Hepatocyte (in vitro differentiated cells): ENCODE measurements at places on chromosomes 1 and 21. TPM values are rescaled to one million over a fixed set of nuclear protein-coding genes. Genes with fewer than 3 reads are reported as not detected.

DNA sequence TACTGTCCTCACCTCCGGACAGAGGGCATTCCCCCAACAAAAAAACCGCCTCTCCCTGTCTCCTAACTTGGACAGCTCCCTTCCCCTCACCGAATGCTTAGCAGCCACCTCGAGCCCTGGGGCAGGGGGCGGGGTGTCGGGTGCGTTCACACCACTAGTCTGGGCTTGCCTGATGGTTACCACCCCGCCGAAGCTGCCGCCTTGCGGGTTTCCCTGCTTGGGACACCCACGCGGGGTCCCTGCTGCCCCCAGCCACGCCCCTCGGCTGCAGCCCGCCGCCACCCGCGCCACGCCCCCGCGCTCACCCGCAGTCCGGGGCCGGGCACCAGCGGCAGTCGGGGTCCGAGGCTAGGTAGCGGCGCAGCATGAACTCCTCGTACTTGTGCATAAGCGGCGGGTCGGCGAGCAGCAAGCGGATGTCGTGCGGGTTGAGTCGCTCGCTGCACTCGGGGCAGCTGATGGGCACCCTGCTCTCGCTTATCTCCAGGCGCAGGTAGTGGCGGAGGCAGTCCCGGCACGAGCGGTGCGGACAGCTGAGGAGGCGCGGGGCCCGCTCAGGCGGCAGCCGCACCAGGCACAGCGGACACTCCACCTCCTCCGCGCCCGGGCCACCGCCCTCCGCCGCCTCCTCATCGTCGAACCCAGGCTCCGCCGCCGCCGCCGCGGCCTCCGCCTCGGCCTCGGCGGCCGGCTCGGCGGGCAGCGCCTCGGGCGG, 706 bp downstream of the RNF19B start:
- no peaks in the 10 kb centered on the region for H3K27me3 ChIP-seq
- peak overlapping the region; percentile 96 for H3K4me3 ChIP-seq
- no peaks in the 10 kb centered on the region for H3K36me3 ChIP-seq

GRCh38 chr21:45302082-45303061, 14.7 kb upstream of the POFUT2 start:
- H3K36me3 ChIP-seq: no peaks in the 10 kb centered on the region
- peaks cover 14% of the 10 kb centered on the region for H3K4me1 ChIP-seq
- DNase-seq: no peak
- H3K27ac ChIP-seq: no peak overlapping the region
- H3K4me3 ChIP-seq: no peak overlapping the region

- peak; percentile 76 for DNase-seq
- no peaks in the 10 kb centered on the region for H3K4me1 ChIP-seq
- no peak overlapping the region for H3K4me3 ChIP-seq
Observed at GRCh38 chr1:153790313-153790965, 15.2 kb downstream of the SLC27A3 start.

GRCh38 chr1:218904416-218904815, 269.3 kb upstream of the LYPLAL1 start:
- no peaks in the 10 kb centered on the region for H3K27me3 ChIP-seq
- H3K36me3 ChIP-seq: no peaks in the 10 kb centered on the region
- no peak overlapping the region for H3K4me3 ChIP-seq

- no peak for DNase-seq
- H3K4me1 ChIP-seq: no peaks in the 10 kb centered on the region
- H3K27me3 ChIP-seq: no peaks in the 10 kb centered on the region
- H3K36me3 ChIP-seq: no peaks in the 10 kb centered on the region
Observed at GRCh38 chr21:45001134-45002095, 61.6 kb downstream of the SLX9 start.

GRCh38 chr21:41350436-41351155, 11.2 kb upstream of the MX2 start:
- no peaks in the 10 kb centered on the region for H3K36me3 ChIP-seq
- H3K4me3 ChIP-seq: no peak overlapping the region
- no peak for DNase-seq
- H3K27ac ChIP-seq: no peak overlapping the region

- H3K27me3 ChIP-seq: no peaks in the 10 kb centered on the region
- DNase-seq: no peak
- H3K27ac ChIP-seq: no peak overlapping the region
- no peak overlapping the region for H3K4me3 ChIP-seq
- no peaks in the 10 kb centered on the region for H3K36me3 ChIP-seq
Observed at GRCh38 chr1:7458946-7459345, 312.1 kb upstream of the VAMP3 start.

DNA sequence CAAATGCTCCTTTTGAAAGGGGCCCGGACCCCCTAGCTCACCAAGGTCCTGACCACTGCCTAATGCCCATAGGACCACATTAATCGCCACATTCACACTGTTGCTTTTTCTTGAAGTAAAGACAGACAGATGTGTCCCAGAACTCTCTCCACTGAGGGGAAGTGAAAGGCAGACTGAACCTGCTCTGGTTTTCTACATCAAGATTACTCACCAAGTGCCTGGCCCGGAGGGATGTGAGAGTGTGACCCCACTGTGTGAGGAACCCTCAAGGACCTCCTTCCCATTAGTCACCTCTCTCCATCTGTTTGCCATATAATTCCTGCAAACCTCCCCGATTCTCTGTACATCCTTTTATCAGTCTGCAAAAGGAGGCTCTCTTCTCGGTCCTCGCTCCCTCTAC, 381.5 kb downstream of the OMA1 start:
- no peak overlapping the region for H3K27ac ChIP-seq
- DNase-seq: no peak
- H3K27me3 ChIP-seq: peaks cover 6% of the 10 kb centered on the region
- H3K36me3 ChIP-seq: no peaks in the 10 kb centered on the region
- H3K4me1 ChIP-seq: no peaks in the 10 kb centered on the region
- no peak overlapping the region for H3K4me3 ChIP-seq

DNA sequence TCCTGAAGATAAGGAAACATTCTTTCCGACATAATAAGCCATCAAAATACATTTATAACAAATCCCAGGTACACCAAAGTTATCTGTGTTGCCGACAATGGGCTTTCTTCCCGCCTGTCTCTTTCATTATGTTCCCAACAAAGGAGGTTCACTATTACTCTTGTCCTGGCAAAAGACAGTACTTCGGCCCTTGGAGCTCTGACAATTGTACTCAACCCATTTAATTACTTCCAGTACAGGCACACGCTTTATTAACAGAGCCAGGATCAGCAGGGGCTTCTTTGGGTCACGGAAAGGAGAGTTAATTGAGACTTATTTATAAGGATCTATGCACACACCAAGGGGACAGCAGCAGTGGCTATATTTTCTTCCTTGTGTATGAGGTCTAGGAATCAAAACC, 46.6 kb upstream of the DUSP10 start:
- H3K27ac ChIP-seq: no peak overlapping the region
- H3K27me3 ChIP-seq: peaks cover 7% of the 10 kb centered on the region
- no peaks in the 10 kb centered on the region for H3K4me1 ChIP-seq
- H3K4me3 ChIP-seq: no peak overlapping the region

DNA sequence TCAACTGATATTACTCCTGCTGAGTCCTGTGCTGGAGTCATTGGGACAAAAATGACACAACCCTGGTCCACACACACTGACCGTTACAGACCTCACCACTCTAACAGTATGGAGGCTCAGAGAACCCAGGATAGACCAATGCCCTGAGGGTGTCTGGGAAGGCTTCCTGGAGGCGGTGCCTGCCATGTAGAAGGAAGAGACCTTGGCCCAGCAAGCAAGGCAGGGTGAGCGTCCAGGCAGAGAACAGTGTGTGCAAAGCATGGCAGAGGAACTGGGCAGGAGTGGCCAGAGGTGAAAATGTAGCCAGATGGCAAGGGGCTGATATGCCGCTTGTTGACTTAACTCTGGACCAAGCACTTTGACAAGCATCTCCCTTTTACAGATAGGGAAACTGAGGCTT, 85.5 kb downstream of the VWA5B1 start:
- no peaks in the 10 kb centered on the region for H3K4me1 ChIP-seq
- no peaks in the 10 kb centered on the region for H3K36me3 ChIP-seq
- DNase-seq: no peak
- no peak overlapping the region for H3K4me3 ChIP-seq

DNA sequence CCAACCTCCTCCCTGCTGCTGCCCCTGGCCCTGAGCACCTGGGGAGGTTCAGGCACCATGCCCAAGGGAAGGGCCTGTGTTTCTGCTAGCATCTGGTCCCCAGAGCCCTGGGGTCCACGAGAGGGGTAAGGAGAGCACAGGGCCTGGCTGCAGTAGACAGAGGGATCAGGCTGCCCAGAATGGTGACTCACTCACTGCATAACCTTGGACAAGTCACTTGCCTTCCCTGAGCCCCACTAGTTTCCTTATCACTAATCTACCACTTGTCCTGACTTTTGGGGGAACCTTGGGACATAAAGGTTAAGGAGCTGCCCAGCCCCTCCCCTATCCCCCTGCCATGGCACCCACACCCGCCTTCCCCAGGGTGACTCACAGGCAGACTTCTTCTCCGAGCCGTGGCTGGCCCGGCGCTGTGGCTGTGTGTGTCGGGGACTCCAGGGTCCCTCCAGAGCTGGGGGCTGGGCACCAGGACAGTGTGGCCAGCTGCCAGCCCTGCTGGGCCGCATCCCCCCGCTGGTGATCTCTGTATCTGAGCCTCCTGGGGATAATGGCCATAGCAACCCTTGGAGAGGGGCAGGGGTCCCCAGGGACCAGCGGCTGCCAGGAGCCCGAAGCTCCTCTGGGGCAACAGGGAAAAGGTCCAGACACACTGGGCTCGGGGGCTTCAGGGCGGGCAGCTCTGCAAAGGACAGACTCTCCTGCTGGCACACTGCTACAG, 4.0 kb downstream of the ARHGEF19 start:
- no peaks in the 10 kb centered on the region for H3K27me3 ChIP-seq
- H3K4me3 ChIP-seq: no peak overlapping the region
- peak; percentile 19 for DNase-seq
- H3K4me1 ChIP-seq: peaks cover 29% of the 10 kb centered on the region

- DNase-seq: no peak
- no peaks in the 10 kb centered on the region for H3K4me1 ChIP-seq
- no peak overlapping the region for H3K27ac ChIP-seq
- no peaks in the 10 kb centered on the region for H3K36me3 ChIP-seq
- H3K4me3 ChIP-seq: no peak overlapping the region
Observed at GRCh38 chr1:46580140-46580903, 23.7 kb downstream of the MKNK1 start.

- H3K36me3 ChIP-seq: no peaks in the 10 kb centered on the region
- H3K27ac ChIP-seq: no peak overlapping the region
- H3K27me3 ChIP-seq: no peaks in the 10 kb centered on the region
- peak; percentile 44 for DNase-seq
- no peaks in the 10 kb centered on the region for H3K4me1 ChIP-seq
Observed at GRCh38 chr1:7042322-7043190, 257.3 kb downstream of the CAMTA1 start.

- no peaks in the 10 kb centered on the region for H3K36me3 ChIP-seq
- no peak overlapping the region for H3K4me3 ChIP-seq
- no peak for DNase-seq
- H3K27ac ChIP-seq: no peak overlapping the region
Observed at GRCh38 chr1:88648706-88649105, 35.4 kb upstream of the PKN2 start.

GRCh38 chr21:45308194-45309068, 20.7 kb upstream of the POFUT2 start:
- H3K36me3 ChIP-seq: no peaks in the 10 kb centered on the region
- H3K4me1 ChIP-seq: peaks cover 19% of the 10 kb centered on the region
- no peaks in the 10 kb centered on the region for H3K27me3 ChIP-seq
- H3K27ac ChIP-seq: peak overlapping the region; percentile 91
- peak; percentile 78 for DNase-seq

DNA sequence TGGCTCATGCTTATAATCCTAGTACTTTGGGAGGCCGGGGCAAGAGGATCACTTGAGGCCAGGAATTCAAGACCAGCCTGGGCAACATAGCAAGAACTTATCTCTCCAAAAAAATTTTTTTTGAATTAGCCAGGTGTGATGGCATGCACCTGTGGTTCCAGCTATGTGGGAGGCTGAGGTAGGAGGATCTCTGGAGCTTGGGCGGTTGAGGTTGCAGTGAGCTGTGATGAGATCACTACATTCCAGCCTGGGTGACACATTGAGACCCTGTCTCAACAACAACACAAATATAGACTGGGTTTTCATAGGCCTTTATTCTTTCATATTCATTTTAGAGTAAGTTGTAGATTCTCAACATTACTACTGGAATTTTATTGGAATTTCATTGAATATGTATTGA, 12.8 kb downstream of the MED18 start:
- H3K27me3 ChIP-seq: no peaks in the 10 kb centered on the region
- H3K36me3 ChIP-seq: no peaks in the 10 kb centered on the region
- no peak for DNase-seq
- H3K4me1 ChIP-seq: no peaks in the 10 kb centered on the region
- no peak overlapping the region for H3K27ac ChIP-seq
- H3K4me3 ChIP-seq: no peak overlapping the region

DNA sequence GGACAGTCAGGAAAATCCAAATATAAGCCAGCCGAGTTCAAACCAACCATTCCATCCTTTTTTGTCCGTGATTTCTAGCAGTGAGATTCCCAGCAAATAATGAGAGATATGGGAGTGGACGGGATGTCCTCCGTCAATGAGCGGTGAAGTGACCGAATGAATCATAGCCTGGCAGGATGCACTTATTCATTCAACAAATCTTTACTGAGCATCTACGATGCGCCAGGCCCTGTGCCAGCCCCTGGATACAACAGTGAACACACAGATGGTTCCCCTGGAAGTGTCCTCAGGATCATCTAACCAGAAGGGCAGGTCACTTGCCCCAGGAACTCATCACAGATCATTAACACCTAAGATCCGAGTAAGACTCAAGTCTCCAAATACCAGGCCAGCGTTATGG, 8.2 kb upstream of the PLEKHA6 start:
- no peak for DNase-seq
- no peak overlapping the region for H3K4me3 ChIP-seq

- no peaks in the 10 kb centered on the region for H3K36me3 ChIP-seq
- H3K4me3 ChIP-seq: no peak overlapping the region
- peak; percentile 80 for DNase-seq
- no peaks in the 10 kb centered on the region for H3K4me1 ChIP-seq
- no peaks in the 10 kb centered on the region for H3K27me3 ChIP-seq
- H3K27ac ChIP-seq: no peak overlapping the region
Observed at GRCh38 chr1:24586970-24587820, 31.3 kb downstream of the NCMAP start.

GRCh38 chr1:65119951-65120350, 28.1 kb upstream of the AK4 start:
- H3K27ac ChIP-seq: no peak overlapping the region
- H3K27me3 ChIP-seq: no peaks in the 10 kb centered on the region
- no peaks in the 10 kb centered on the region for H3K4me1 ChIP-seq
- DNase-seq: no peak
- no peak overlapping the region for H3K4me3 ChIP-seq
- H3K36me3 ChIP-seq: no peaks in the 10 kb centered on the region

The ZDHHC18 gene
- 14.9 and 21.7 TPM in 2 replicates for total RNA-seq

The AKIRIN1 gene
- total RNA-seq: 75.1 and 81.9 TPM in 2 replicates

The SYT11 gene
- total RNA-seq: 1.3 and 2.0 TPM in 2 replicates

The NPPA gene
- not detected in 2 replicates for total RNA-seq

The GJA5 gene
- 6.0 and 12.4 TPM in 2 replicates for total RNA-seq

The SLC16A4 gene
- 16.2 and 16.4 TPM in 2 replicates for total RNA-seq

The FCRLB gene
- total RNA-seq: 0.23 and 0.76 TPM in 2 replicates

The AMY1A gene
- total RNA-seq: not detected in 2 replicates

The F5 gene
- total RNA-seq: 24.0 and 34.2 TPM in 2 replicates

The CENPL gene
- total RNA-seq: 6.1 and 8.4 TPM in 2 replicates

The LAPTM5 gene
- total RNA-seq: 3.2 and 5.1 TPM in 2 replicates
